ENCODE measurements at places on chromosomes 7 and 10.

DNA sequence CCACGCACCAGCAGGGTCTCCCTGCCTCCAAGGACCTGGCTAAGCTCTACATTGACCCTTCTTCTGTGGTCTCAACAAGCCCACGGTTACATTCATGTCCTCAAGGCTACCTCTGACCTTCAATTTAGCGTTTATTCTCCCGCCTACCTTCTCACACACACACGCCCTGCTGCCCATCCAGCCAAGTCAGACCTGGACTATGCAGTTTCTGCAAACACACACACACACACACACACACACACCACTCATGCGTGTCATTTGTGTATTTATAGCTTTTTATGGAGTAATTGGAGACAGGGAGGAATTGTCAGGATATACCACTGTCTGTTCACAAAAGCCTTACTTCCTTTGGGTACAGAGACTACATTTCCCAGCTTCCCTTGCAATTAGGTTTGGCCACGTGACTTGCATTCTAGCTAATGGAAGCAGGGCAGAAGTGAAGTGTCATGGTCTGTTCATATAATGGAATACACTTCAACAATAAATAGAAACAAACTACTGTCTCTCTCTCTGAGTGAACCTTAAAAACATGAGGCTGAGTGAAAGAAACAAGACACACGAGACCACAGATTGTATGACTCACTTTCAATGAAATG is 53.8 kb upstream of the CPXM2 start:
- DNase-seq = peak; percentile 37

GRCh38 chr10:72076756-72077155 is 11.6 kb downstream of the SPOCK2 start:
- no peak for DNase-seq

DNA sequence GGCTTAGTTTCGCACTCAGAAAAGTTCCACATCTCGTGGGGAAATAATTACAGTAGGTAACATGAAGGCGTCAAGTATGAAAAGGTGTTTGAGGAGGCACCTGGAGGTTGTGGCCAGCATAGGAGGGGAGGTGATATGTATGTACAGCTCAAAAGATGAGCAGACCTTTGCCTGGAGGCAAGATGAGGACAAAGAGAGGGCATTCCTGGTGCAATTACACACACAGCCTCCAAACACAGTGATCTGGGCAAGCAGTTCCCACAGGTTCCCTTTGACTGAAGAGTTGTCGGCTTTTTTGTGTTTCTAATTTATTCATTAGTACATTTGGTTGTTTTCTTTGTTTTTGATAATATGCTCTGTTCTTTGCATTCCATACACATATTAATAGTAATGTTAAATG is 46.9 kb downstream of the CDK14 start:
- no peak for DNase-seq

- peak; percentile 66 for DNase-seq
These were observed 127.8 kb downstream of the CELF2 start for GRCh38 chr10:11145495-11145855.

Data from suppressor macrophage (primary cell).